Mesenteric fat pad (tissue), 1 donor: ENCODE measurements at places on chromosomes 2 and 18. TPM values are rescaled to one million over a fixed set of nuclear protein-coding genes. Genes with fewer than 3 reads are reported as not detected.

Gene NDUFV2
- total RNA-seq, result 138 TPM

Gene C18orf32
- 46.5 TPM for total RNA-seq

Gene NT5C1B
- total RNA-seq, result not detected

Gene TNS1
- 449 TPM for total RNA-seq

GRCh38 chr2:201233192-201233811 lies 27.0 kb upstream of the CASP8 start:
- DNase-seq, result no peak

DNA sequence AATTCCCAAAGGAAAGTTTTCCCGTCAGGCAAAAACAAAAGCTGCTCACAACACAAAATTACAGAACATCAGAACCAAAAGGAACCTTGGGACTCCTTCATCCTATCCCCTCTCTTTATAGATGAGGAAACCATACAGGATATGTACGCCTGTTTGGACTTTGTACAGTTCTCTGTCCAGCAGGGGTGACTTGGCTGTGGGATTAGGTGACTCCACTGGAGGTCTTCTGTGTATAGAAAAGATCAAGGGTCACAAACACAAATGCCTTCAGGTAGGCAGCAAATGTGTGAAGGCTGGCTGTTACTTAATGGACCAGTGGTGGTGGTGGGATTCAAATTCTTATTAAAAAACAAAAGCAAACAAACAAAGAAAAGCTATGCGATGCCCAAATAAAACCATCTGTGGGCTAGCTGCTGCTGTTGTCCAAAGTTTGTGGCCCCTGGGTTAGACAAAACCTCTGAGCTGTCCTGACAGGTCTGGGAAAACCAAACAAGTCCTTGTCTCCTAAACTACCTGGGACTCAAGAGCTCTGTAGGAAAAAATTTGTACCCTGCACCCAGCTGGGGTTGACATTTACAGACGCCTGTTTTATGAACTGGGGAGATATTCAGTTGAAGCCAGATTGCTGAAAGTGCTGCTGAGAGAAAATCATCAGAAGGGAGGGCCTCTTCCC lies 1.3 kb upstream of the CEP68 start:
- no peak for DNase-seq

DNA sequence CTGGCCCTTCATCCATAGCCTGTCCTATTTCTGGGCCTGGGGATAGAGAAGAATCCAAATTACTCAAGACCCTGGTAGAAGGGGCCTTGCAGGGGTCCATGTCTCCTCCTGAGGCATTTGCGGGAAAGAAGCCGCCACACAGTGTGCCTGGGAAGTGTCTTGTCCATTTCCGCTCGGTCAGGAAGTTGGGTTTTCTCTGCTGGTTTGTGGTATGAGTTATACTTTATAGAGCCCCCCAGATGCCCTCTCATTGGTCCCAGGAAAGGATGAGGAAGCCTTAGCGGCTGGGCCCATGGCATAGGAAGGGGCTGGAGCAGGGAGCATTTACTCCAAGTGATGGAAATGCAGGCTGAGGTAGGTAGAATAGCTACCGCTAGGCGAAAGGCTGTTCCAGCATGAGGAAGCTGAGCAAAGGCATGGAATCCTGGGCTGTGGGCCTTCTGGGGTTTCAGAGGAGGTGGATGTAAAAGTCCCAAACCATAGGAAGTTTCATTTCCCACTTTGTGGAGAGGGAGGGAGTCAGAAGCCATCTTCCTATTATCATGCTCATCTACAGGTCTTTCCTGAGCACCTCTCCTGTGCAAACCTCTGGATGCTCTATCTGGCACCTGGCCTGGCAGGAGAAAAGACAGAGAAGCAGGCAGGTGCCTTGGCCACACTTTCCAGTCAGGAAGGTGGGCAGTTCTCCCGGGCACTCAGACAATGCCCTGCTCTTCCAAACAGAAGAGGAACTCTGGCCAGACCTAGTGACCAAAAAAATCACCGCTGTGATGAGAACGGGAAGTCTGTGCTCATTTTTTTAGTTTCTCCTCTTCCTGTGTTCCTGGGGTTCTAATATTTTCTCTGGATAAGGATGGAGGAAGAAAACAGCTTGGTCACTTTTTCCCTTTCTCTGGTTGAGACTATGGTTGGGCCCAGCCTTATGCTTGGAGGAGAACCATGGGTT lies 2.6 kb upstream of the CD207 start:
- DNase-seq, result no peak
